ENCODE measurements at places on chromosomes 7 and 10.

DNA sequence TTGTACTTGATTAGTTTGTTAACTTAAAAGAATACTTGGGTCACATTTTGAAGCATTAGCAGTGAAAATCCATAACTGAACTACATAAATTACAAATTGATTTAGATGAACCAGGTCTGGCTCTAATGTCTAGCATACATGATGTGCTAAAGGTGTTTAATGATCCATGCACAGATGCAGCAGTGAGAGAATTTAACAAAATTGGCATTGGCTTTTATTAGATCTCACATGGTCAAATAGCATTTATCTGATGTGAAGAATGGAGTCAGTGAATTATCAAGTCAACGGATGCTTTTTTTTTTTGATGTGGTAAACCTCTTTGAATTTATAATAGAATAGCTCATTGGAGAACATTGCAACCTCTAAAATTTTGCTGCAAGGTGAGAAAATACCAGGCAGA lies 293.0 kb upstream of the POT1 start:
- no peak for DNase-seq

DNA sequence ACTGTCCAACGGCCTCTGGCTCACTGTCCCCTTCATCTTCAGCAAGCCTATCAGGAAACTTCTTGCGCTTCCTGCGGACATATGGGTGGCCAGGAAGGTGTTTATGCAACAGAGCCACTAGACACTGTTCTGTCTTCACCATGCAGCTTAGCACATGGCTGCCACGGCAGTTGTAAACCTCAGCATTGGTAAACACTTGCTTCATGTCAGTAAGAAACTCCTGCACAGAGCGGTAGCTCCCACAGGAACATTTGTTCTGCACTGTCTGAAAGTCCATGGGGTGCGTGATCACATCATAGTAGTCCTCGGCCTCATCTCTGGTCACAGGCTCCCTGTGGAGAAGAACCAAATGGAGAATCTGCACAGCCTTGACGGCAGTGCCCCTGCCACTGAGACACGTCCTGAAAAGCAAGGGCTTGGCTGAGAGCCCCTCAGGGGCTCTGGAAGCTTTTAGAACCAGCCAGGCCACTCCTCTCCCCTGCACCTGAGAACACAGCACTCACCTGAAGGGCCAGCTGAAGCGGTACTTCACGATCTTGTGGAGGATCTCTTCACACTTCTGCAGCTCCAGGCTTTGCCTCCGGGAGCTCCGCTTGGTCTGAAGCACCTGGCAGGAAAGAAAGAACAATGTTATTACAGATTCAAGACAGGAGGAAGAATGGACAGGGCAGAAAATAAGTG lies 8.8 kb downstream of the FZD9 start:
- no peak for DNase-seq

- DNase-seq, result peak; percentile 16
Observed at GRCh38 chr10:107971973-107972372, 807.5 kb upstream of the SORCS1 start.

GRCh38 chr7:32761451-32762205 lies 129.9 kb downstream of the KBTBD2 start:
- DNase-seq, result no peak

- DNase-seq, result peak; percentile 82
Observed at GRCh38 chr7:69373171-69374043, 224.9 kb upstream of the AUTS2 start.

DNA sequence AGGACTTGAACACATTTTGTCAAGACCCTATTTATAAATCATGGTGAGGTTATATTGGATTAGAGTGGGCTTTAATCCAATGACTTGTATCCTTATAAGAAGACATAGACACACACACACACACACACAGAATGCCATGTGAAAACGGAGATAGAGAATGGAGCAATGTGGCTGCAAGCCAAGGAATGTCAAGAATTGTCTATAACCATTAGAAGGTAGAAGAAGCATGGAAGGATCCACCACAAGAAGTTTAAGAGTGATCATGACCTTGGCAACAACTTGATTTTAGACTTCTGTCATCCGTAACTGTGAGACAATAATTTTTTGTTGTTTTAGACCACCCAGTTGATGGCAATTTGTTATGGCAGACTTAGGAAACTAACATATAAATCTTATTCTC lies 514.2 kb downstream of the TFEC start:
- DNase-seq, result no peak

GRCh38 chr10:43252166-43252782 lies 14.6 kb downstream of the RASGEF1A start:
- DNase-seq, result no peak

DNA sequence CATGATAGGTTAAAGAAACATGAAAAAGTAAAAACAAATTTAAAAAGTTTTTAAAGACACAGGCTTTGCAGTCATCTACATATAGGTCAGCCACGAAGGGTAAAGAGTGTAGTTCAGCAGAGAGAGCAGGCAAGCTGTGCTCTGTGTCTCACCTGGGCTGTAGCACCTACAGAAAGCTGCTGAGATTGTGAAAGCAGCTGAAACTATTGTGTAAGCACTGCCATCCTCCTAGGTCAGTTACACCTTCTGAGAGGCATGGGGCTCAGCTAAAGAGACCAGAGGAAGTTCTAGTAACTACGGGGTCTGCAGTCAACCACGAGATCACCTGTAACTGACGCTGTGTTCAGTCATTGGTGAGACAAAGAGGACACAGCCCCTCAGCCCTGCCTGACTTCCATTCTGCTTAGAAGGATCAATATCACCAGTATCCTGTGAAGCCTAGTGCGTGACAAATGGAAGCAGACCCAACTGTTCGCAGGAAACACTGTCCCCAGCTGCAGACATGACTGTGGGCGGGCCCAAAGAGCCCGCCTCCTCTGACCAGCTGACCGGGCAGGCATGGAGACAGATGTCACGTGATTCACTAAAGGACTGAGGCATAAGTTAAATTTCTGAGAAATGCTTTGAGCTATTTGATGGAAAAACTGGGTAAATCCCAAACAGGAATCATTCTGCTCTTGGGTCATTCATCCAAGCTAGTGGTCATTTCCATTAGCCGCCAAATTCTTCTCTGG lies 87.9 kb downstream of the EBF3 start:
- no peak for DNase-seq

- no peak for DNase-seq
Observed at GRCh38 chr7:7820409-7820808, 102.0 kb upstream of the RPA3 start.

DNA sequence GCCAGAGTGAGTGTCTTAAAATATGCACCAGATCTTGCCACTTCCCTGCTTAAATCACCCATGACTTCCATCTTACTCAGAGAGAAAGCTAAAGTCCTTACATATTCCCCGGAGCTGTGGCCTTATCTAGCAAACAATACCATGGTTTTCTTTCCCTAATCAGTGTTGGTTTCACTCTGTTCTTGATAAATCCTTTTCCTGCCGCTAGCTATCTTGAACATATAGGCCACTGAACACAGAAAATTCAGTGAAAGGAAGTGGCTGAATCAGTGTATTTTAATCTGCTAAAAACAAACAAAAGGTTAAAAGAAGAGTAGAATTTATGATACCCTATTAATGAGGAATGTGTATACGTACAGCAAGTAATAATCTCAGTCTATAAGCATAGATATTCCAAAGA lies 42.0 kb upstream of the JAZF1 start:
- no peak for DNase-seq

DNA sequence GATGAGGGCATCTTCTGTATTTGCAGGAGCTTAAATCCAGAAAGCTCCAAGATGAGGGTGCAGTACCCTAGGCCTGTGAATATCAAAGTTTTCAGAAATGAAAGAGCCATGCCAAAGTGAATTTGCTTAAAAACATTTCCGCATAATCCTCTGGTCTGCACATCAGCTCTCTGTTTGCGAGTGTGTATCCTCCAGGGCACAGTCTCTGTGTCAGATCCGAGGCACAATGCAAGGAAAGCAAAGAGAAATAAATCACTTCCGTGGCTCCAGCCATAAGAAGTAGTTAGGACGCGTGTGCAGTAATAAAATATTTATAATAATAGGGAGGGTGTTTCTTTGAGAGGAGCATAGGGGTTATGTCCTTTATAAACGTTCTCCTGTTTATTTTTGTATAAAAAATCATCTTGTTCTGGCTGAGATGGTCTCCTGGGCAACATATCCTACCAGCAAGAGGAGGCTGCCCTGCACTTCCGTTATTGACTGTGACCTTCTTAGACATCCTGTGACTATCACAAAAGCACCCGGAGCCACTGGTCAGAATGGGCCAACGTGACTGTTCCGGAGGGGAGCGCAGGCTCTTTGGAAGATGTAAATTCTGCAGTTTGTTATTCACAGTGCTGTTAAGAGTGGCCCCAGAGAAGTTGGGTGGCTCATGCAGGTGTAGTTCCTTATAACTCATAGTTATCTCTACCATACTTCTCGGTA lies 667.6 kb upstream of the FOXK1 start:
- DNase-seq, result no peak

GRCh38 chr7:46218461-46219200 lies 297.6 kb upstream of the IGFBP3 start:
- DNase-seq, result no peak

DNA sequence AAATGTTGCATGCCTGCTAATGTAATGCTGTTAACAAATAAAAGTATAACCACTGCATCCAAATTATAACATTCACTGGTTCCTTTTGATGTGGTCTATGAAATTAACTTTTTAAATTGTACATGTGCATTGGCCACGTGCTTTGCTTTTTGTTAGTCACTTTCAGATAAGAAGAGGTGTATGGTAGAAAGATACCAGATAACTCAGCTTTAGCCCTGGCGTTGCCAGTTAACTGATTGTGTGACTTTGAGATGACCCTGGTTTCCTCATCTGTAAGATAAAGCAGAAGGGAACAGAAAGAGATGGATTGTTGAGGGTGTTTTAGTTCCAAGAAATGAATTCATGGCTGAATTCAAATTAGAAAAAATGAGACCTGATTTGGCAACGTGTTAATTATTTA lies 1.9 kb upstream of the TRDMT1 start:
- DNase-seq, result no peak

DNA sequence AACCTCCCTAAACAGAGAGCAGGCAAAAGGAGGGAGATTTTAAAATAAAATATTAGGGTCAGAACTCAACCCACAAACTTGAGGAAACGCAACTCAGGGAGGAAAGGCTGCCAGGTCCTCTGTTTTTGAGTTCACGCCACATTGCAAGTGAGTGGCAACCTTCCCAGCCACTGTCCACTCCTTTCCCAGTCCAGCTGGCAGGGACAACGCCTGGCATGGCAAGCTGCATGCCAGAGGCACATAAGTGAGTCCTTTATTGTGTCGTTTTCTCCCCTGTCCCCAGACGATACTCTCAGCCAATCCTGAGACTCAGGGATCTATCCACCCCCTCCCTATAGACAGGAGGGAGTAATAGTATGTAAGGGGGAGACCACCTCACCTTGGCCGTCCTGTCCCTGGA lies 22.4 kb downstream of the FBXW4 start:
- DNase-seq, result no peak

- peak; percentile 62 for DNase-seq
Observed at GRCh38 chr7:113085781-113086390, 741 bp downstream of the GPR85 start.

DNA sequence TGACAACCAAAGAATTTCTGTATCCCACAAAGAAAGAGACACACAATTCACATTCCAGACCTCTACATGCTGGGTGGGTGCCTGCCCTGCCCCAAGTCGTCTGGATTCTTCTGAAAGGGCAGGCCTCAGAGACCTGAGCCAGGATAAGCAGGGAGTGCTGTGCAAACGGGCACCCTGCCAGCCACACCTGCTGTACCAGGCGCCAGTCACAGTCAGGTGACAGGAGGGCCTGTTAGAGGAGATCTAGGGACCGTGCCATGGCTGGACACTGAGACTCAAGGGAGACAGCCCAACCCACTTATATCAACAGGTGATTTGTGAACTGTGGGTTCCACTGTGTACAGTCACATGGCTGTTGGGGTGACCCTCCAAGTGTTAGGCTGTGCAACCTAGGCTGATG lies 103.1 kb upstream of the AFAP1L2 start:
- no peak for DNase-seq

- peak; percentile 95 for DNase-seq
Observed at GRCh38 chr10:121942749-121943416, 15.1 kb upstream of the ATE1 start.

- DNase-seq, result no peak
Observed at GRCh38 chr7:94251-94801, 98.0 kb upstream of the FAM20C start.

DNA sequence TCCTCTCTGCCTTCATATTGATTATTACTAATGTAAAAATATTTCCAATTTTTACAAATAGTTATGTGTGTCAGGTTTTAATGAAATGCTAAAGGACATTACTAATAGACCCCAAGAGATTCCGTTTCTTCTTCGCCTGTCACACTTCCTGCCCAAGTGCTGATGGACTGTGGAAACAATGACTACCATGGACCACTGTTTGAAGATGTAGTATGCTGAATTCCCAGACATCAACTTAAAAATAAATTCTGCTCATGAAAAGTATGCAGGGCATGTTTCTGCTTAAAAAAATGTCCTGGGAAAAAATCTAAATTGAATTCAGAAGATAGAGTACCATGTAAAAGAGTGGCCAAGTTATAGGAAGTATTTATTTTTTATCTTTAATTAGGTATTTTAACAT lies 52.1 kb downstream of the ST7 start:
- no peak for DNase-seq

- no peak for DNase-seq
Observed at GRCh38 chr10:91340613-91341362, 69.4 kb upstream of the HECTD2 start.

GRCh38 chr10:104170610-104171254 lies 48.8 kb downstream of the SFR1 start:
- DNase-seq, result no peak

- DNase-seq, result no peak
Observed at GRCh38 chr10:89744026-89744425, 42.6 kb downstream of the KIF20B start.

GRCh38 chr7:131859147-131859821 lies 302.9 kb upstream of the PODXL start:
- DNase-seq, result peak; percentile 71

DNA sequence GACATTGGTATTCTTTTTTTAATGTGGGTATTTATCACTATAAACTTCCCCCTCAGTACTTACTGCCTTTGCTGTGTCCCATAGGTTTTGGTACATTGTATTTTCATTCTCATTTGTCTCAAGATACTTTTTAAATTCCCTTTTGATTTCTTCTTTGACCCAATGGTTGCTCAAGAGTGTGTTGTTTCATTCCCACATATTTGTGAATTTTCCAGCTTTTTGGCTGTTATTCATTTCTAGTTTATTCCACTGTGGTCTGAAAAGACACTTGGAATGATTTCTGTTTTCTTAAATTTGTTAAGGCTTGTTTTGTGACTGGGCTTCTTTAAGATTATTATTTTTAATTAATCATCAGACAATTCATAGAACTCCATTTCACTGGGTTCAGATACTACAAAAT lies 105.0 kb downstream of the EPC1 start:
- DNase-seq, result no peak

GRCh38 chr10:23966504-23967051 lies 242.4 kb upstream of the KIAA1217 start:
- DNase-seq, result no peak

DNA sequence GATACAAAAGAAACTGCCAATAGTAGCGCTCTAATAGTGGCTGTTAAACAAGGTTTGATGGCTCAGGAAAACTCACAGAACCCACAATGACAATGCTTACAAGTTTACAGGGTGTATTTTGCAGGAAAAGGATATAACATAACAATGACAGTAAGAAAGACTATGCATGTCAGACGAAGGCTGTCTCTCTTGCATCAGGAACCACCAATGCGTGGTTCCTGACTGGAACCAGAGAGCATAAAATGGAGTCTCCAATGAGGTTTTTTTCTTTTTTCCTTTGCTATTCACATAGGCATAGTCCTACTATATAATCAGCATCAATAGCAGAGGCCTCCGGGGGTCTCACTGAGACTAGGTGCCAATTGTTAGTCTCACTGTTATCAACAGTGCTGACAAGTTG lies 120.4 kb upstream of the STEAP1 start:
- DNase-seq, result no peak

All from NB4 (cell line).